ENCODE measurements at places on chromosomes 11 and 22.

DNA sequence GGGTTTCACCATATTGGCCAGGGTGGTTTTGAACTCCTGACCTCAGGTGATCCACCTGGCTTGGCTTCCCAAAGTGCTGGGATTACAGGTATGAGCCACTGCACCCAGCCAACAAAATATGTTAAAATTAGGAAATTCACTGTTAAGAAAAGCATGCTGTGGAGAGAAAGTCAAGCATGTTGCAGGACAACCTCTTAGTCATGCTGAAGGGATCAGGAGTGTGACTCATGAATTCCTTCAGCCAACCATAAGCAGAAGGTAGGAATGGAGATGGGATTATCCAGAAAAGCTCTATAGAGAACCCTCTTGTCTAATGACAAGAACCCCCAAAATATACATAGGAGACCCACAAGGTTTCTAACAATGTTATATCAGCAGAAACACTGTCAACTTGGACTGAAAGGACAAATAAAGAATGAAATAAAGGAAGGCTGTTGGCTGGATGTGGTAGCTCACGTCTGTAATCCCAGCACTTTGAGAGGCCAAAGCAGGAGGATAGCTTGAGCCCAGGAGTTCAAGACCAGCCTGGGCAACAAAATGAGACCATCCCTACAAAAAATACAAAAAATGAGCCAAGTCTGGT is 16.0 kb downstream of the MRTFA start:
- no peak for DNase-seq

GRCh38 chr22:27358096-27358870 is 443.3 kb downstream of the MN1 start:
- no peak for DNase-seq

- DNase-seq = no peak
These were observed 59.2 kb upstream of the RTL6 start for GRCh38 chr22:44557064-44557748.

GRCh38 chr11:73734993-73735392 is 25.9 kb downstream of the RAB6A start:
- DNase-seq = no peak

- DNase-seq = peak; percentile 47
These were observed 100.4 kb downstream of the GALNT18 start for GRCh38 chr11:11521306-11522002.
